ENCODE measurements at places on chromosomes 4 and X.

GRCh38 chr4:139242511-139243051, 37.4 kb downstream of the MGARP start:
- DNase-seq = no peak

GRCh38 chr4:15793506-15794363, 15.6 kb downstream of the CD38 start:
- no peak for DNase-seq

GRCh38 chrX:123171781-123172180, 12.3 kb upstream of the GRIA3 start:
- DNase-seq = no peak

GRCh38 chr4:25892796-25893195, 21.2 kb upstream of the SMIM20 start:
- DNase-seq = no peak

- no peak for DNase-seq
These were observed 107.6 kb downstream of the CDS1 start for GRCh38 chr4:84690481-84690880.

Measured in activated CD4-positive, alpha-beta T cell treated with anti-CD3 and anti-CD28 coated beads for 24 hours (primary cell).